ENCODE measurements at places on chromosomes 11 and 22. TPM values are rescaled to one million over a fixed set of nuclear protein-coding genes. Genes with fewer than 3 reads are reported as not detected.

The IFITM2 gene
- total RNA-seq, result 2.0 TPM

The MGAT3 gene
- total RNA-seq, result 25.6 TPM

The OR10A2 gene
- not detected for total RNA-seq

The SLC22A6 gene
- 5.7 TPM for total RNA-seq
